ENCODE measurements at places on chromosomes 12 and 14.
A peak's percentile ranks its signal among the peaks of the same experiment; 100 is the strongest.

GRCh38 chr12:120720234-120720986, 5.2 kb upstream of the ACADS start:
- DNase-seq, result no peak

- no peak for DNase-seq
Measured at GRCh38 chr14:106831322-106831720, 1304.9 kb downstream of the TMEM121 start.

DNA sequence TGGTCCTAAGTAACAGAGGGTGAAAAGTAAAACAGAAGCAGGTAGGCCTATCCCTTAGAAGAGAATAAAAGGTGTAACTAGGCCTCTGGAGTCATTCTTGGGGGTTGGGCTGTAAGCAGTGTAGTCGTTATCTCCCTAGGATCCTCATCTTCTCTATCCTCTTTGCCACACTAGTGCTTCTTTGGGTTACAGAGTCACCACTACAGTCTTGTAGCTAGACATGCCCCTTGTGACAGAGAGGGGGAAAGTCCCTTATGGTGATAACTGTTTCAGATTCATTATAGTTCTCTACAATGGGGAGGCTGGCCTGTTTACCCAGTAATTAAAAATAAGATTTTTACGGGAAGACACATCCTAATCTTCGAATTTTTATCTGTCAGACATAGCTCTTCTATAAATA, 16.4 kb upstream of the SRP54 start:
- DNase-seq, result no peak

GRCh38 chr14:103520657-103521437, 1.8 kb downstream of the CKB start:
- peak; percentile 77 for DNase-seq

DNA sequence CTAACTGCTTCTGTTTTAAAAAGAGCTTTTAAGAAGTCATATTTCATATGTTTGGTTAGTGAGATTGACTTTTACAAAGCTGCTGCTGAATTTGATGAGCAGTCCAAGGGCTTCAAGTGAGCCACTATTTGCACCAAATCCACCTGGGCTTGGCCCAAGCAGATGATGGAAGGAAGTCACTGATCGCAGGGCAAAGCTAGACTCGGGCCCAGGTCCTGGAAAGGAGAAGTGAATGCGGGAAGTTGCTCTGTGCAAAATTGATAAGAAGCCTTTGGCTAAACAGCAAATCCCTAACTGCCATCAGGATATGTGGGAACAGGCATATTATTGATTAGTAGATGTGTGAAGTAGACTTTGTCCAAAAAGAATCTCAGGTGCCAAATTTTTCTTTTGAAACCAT, 30.5 kb downstream of the PLXNC1 start:
- DNase-seq, result no peak

DNA sequence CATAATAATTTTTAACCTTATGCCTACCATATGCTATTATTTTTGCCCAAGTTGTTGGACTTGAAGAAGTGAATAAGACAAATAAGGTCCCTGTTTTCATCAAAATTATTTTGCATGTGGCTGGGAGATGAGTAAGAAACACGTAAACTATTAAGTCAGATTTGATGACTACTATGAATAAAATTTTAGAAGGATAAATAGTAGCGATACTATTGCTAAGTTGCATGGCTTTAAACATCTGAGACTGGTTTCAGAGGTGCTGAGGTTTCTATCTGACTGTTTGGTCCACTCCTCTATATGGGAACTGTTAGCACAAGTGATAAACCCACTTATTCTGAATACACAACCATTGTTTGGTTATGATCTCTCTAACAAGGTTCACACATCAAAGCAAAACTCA, 674.3 kb upstream of the MDGA2 start:
- DNase-seq, result no peak

GRCh38 chr12:56565510-56566101, 44.0 kb downstream of the RBMS2 start:
- DNase-seq, result no peak

DNA sequence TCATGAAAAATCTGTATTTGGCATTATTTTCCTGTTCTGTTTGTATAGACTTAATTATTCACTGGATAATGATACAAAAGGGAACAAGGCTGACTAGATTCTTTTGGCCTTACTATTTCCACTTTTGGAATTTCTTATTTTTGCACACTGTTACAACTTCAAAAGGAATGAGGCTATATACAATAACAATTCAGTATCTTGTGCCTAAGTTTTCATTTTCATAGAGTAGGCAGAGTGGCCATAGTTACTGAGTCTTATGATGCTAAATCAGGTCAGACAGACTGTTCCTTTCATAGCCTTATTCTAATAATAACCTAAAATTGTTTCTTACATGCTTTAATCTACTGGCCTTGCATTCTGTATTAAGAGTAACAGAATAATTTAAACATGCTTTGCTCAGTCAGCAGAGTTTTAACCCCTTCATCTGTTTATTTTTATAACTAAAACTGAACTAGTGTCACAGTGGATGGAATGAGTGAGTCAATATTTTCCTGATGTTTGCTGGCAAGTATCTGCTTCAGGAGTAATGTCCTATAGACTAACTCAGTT, 10.5 kb downstream of the TTC8 start:
- no peak for DNase-seq

- no peak for DNase-seq
Measured at GRCh38 chr12:124151583-124151982, 143.3 kb upstream of the RFLNA start.

DNA sequence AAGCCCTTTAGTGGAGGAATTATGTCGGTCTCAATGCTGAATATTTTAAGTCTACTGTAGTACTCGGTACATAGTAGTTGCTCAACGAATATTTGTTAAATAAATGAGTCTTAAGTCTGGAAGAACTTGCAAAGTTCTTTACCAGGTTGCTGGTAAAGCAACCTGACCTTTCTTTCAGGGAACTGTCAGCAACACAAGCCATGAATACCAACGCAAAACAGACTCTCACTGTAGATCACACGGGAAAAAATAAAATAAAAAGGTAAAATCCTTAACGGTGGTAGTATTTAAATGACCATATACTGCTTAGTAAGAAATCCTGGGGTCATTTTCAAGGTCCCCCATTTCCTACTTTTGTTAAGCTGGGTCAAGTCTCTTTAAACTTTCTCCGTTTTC, 447 bp upstream of the NUBPL start:
- DNase-seq, result no peak

GRCh38 chr12:93029091-93029490, 100.0 kb upstream of the EEA1 start:
- DNase-seq, result no peak

- DNase-seq, result no peak
Measured at GRCh38 chr12:42019746-42020145, 124.9 kb downstream of the GXYLT1 start.

DNA sequence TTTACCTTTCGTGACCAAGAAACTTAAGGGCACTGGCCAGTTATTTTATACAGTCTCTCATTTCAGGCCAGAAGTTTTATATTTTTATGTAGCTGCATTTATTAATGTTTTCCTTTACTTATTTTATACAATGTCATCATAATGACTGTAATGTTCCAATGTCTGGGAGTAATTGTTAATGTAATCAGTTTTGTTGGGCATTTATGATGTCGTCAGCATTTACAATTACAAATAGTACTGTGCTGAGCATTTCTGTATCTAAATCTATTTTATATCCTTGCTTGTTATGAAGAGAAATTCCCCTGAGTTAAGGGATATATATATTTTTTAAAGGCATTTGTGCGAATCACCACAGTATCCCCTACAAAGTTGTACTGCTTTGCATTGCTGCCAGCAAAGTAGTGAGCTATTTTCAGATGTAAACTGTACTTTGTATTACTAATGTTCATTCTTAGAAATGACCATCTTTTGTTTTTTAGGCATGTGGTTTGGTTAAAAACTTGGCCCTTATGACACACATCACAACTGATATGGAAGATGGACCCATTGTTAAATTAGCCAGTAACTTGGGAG, 74.4 kb downstream of the POLR3B start:
- no peak for DNase-seq

GRCh38 chr14:90375934-90376333, 20.9 kb upstream of the CALM1 start:
- no peak for DNase-seq

GRCh38 chr12:6215932-6216494, 15.8 kb downstream of the CD9 start:
- DNase-seq, result no peak

DNA sequence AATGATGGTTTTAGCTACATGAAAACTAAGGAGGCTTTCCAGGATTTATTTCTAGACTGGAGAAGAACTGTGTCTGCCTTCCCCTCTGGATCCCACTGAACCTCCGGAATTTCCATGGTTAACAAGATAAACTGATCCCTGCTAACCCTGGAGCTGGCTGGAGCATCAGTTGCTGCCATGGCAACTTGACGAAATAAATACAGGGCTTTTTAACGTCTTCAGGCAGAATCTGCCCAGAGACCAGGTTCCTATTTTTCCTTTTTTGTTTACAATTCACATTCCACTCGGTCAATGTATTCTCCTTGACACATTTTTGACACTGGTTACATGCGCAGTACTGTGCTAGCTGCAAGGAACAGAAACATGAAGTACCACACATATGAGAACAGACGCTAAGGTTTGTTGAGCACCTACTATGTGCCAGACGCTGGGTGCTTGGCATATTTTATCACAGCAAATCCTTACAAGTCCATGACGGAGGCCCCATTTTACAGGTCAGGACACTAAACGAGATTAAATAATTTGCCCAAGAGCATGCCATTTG, 1.7 kb downstream of the C14orf132 start:
- no peak for DNase-seq

- no peak for DNase-seq
Measured at GRCh38 chr12:60052483-60052882, 456.7 kb downstream of the SLC16A7 start.

- DNase-seq, result no peak
Measured at GRCh38 chr12:106308611-106309010, 6.1 kb downstream of the TCP11L2 start.

DNA sequence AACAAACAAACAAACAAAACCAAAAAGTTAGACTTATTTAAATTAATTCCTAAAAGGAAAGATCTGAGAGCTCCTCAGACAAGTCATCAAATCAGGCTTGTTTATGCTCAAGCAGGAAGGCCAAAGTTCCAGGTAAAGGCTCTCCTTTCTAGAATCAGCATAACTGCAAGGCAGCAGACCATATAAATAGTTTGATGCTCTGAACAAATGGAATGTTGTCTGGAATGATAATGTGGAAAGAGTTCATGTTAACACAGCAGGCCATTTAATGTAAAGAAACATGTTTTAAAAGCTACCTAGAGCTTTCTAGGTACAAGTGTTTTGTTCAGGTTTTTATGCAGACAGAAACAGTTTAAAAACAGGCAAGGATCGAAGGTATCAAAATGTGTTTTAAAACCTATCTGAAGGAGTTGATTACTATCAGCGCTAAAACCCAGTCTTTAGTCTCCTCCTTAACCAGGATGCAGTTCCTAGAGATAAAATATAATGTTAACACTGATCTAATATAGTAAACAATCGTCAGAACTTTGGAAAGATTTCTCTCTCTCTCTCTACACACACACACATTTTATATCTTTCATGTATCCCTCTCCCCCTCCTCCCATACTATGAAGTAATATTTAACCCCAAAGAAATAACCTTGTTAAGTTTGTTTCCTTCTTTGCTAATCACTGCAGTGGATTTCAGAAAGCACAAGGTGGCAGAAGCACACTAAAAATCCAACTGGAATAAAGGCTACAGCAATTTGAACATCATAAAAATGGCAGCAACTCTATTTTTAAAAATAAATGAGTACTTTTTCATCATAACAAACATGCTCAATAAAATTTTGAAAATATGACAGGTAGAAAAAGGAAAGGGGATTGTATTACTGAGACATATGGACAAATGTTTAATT, 135.5 kb downstream of the PAWR start:
- no peak for DNase-seq

- DNase-seq, result no peak
Measured at GRCh38 chr14:93015064-93015463, 92.1 kb downstream of the CHGA start.

DNA sequence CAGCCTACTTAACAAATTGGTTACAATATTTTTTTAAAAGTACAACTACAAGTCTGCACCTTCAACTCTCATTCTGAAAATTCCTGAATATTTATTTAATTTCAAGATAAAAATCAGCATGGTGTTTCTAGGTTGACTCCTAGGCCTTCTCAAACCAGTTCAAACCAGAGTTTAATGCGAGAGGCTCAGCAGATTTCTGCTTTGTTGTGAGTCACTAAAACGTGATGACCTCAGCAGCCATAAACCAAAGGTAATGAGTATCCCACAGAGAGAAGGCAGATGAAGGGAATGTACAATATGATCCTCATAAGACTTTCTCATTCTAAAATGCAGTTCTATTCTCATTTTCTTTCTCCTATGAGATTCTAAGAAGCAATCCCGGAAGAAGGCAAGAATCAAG, 1.5 kb downstream of the PRDM4 start:
- DNase-seq, result peak; percentile 25

DNA sequence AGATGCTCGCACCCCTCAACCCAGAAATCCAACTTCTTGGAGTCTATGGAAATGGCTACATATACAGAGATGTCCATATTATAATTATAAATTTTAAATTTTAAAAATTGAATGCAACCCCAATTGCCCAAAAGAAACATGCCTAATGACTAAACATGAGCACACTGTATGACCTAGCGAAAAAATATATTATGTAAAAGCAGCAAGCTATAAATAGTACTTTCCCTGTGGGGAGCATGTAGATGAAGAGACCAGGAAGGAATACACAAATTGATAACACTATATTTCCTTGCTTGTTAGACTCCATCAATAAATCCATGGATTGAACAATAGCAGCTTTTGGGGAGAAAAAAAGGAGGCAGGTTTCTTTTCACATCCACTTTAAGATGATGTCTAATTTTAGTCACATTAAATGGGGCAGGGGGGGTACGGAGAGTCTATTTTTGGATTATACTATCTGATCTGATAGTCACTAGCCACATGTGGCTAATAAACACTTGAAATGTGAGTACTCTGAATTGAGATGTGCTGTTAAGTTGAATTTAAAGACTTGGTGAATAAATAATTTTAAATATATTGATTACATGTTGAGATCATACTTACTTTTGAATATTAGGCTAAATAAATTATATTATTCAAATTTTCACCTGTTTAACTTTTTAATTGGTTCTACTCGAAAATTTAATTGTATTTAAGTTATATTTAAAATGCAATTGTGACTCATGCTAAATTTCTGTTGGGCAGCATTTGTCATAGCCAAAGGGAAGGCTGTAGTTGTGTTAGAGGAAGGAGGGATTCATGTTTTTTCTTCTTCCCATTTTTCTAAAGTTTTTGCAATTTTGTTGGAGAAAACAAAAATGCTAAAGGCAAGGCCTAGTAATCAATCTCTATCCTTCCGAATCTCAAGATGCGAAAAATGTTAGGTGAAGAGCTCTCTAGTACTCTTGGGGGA, 17.5 kb downstream of the MAX start:
- DNase-seq, result no peak

DNA sequence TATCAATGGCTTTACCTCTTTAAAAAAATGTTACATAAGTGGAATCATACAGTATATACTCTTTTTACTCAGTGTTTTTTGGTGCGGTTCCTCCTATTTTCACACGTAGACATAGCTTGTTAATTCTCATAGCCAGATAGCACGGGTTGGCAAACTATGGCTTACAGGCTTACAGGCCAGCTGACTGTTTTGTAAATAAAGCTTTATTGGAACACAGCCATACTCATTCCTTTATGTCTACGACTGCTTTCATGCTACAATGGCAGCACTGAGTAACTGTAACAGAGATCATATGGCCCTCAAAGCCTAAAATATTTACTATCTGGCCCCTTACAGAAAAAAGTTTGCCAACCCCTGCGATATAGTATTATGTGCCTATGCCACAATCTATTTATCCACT, 5.8 kb upstream of the DAAM1 start:
- no peak for DNase-seq

All from NCI-H2107 (cell line).